ENCODE measurements at places on chromosomes 6 and 20. TPM values are rescaled to one million over a fixed set of nuclear protein-coding genes. Genes with fewer than 3 reads are reported as not detected.
A peak's percentile ranks its signal among the peaks of the same experiment; 100 is the strongest.

GRCh38 chr20:40443753-40444152 is 245.3 kb downstream of the MAFB start:
- DNase-seq = no peak

TSPO2 gene
- not detected for total RNA-seq

ZNF831 gene
- total RNA-seq = not detected

GRCh38 chr6:111122458-111123286 is 35.4 kb downstream of the SLC16A10 start:
- no peak for DNase-seq

- peak; percentile 12 for DNase-seq
These were observed 30.0 kb upstream of the FBXL4 start for GRCh38 chr6:98977671-98978292.

DNA sequence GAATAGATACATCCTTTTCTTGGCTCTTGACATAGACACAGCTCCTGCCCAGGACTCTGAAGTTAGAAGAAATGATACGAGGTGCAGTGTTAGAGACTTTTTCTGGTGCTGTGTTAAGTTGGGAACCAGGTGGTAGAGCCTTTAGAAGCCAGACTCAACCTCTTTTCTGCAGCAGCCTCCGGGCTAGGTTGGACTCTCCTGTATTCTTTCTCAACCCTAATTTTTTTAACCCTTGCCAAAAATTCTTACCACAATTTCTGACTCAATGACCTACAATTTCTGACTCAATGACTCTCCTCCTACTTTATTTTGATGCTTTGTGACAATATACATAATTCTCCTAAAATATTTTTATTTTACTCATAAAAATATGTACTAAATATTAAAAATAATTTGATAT is 127.4 kb upstream of the PRL start:
- DNase-seq = no peak

GRCh38 chr6:10587656-10588406 is 66.7 kb downstream of the GCNT2 start:
- DNase-seq = no peak

DNA sequence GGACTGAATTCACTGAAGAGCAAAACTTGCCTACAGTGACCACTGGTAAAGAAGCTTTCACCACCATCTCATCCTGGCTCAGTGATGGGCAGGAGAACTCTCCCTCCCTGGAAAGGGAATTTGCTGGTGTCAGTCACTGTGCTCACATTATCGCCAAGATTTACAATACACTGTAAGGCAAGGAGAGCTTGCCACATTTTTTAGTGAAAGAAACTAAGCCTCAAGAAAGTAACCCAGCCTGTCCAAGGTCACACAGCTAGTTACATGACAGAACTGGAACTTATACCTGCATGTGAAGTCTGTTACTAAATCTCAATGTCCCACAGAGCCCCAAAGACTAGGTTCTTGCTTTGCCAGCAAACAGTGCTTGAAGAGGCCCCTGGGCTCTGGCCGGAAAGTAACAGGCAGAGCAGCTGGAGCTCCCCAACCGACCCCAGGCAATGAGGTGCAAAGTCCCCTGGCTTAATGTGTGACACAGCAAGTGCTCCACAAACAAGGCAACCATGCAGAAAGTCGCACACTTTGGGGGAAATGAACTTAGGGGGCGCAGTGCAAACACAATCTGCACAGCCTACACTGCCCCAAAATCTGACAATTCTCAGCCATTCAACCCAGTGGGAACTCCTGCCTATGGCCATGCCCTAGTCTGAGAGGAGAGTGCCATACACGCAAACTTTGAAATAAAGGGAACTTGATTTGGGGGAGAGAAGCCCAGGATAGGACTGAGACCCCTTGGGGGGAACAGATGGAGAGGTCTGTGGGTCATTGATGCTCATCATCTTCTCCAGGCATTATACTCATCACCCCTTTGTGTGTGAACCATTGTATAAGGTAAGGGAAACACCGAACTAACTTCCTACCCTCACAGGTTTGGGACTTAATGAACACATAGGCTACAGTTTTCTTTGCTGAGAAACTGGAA is 1.9 kb downstream of the BCL2L1 start:
- peak; percentile 55 for DNase-seq

GRCh38 chr6:67141005-67141404 is 1434.0 kb upstream of the EYS start:
- DNase-seq = no peak

DNA sequence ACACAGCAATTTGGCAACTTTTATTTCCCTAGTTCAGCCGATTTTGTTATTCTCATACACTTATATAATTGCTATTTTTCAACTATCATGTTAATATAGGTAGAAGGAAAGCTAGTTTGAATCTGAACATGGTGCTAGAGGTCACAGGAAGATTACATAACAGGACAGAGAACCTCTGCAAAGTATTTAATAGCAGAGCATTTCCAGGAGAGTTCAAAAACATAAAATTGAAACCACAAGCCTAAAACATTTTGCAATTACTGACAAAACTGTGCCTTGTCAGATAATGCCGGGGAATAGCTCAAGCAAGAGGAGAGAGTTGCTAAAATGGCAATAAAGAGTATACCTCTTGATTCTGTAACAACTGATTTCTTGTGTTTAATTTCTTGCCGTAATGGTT is 70.8 kb downstream of the TFAP2B start:
- DNase-seq = no peak

- DNase-seq = no peak
These were observed 2.2 kb upstream of the STXBP5 start for GRCh38 chr6:147201885-147202515.

- no peak for DNase-seq
These were observed 46.3 kb downstream of the NINL start for GRCh38 chr20:25538838-25539665.

TP53TG5 gene
- total RNA-seq = 1.6 TPM

DNA sequence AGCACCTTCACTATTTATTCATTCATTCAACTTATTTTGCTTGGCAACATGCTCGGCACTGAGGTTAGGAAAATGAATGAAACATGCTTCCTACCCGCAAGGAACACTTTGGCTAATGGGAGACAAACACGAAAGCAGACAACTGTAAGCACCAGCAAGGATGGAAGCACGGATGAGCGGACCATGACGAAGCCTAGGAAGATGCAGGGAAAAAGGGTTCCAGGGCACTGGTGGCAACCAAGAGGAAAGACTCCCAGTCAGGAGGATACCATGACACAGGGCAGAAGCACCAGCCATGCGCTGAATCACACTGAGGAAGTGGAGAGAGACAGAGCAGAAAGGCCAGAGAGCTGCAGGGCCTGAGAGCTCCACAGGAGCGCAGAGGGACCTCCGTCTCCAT is 9.8 kb downstream of the PDE10A start:
- no peak for DNase-seq

BLCAP gene
- total RNA-seq = 108 TPM

- no peak for DNase-seq
These were observed 74.1 kb upstream of the SALL4 start for GRCh38 chr20:51876313-51876940.

GRCh38 chr20:39698752-39699151 is 736.6 kb downstream of the DHX35 start:
- no peak for DNase-seq

C6orf163 gene
- not detected for total RNA-seq

GPR63 gene
- total RNA-seq = not detected

- peak; percentile 59 for DNase-seq
These were observed 9.9 kb upstream of the RFPL4B start for GRCh38 chr6:112337209-112337638.

TAAR9 gene
- not detected for total RNA-seq

HTR1E gene
- total RNA-seq = not detected

GRCh38 chr6:141484711-141485110 is 648.0 kb upstream of the GJE1 start:
- no peak for DNase-seq

DNA sequence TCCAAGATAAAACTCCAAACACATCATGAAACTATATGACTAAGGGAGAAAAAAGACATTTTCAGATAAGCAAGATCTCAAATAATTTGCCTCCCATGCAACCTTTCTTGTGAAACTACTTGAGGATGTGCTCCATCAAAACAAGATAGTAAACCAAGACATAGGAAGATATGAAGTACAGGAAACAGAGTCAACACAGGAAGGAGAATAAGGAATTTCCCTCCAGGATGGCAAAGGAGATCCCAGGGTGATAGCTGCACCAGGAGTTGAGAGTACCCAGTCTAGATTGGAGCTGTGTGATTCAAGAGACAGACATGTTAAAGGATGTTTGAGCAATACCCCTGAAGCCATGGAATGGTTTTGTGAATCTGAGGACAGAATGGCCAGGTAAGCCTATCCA is 15.3 kb downstream of the IL17A start:
- no peak for DNase-seq

SLC22A7 gene
- total RNA-seq = not detected

DNA sequence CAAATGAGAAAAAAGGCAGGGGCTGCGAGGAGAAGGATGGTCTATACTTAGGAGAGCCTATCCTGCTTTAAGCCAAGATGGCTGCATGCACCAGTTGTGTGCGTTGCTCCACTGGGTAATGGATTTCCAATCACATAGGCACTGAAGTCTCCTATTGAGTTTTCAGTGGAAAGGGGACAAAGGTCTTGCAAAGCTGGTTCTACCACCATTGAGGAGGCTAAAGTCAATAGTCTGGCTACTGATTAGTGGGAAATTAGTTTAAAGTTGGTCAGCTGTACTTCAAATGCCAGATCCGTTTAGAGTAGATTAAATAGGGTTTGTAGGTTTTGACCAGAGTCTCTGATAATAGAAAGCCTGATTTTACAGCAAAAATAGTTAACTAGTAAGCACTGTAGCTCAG is 104.9 kb downstream of the SESN1 start:
- DNase-seq = peak; percentile 84

EBF4 gene
- total RNA-seq = 0.23 TPM

- DNase-seq = no peak
These were observed 4.0 kb downstream of the ID4 start for GRCh38 chr6:19841181-19841580.

MAP7 gene
- 44.6 TPM for total RNA-seq

GRCh38 chr6:34390531-34391472 is 1.7 kb downstream of the NUDT3 start:
- DNase-seq = peak; percentile 40

FNDC1 gene
- not detected for total RNA-seq

- no peak for DNase-seq
These were observed 120.4 kb upstream of the RIPOR2 start for GRCh38 chr6:25056130-25056529.

DNA sequence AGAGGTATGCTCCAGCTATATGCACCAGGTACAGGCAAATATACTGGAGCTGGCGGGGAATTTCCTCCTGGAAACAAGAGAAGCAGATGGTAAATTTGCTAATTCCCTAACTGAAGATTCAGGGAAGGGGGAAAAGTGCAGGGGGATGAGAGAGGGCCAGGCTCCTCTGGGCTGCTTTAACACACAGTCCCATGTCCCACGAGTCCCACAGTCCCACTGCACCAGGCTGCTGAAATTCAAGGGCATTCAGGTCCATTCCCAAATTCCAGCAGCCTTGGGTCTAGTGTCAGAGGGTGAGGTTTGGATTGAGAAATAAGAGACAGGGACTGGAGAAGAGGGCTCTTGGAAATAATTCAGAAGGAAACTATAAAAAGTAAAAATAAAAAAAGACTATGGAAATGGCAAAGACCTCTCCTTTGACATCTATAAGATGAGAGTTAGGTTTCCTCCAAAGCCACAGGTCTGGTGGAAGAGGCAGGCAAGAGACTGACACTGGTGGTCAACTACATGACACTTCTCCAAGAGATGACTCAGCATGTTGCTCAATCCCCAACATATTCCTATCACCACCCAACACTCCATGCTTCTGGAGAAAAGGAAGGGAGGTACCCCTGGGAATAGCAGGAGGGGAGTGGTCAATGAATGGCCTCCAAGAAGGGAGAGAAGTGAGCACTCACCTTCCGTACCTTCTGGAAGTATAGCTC is 69.2 kb downstream of the TRAM2 start:
- DNase-seq = no peak

DHX16 gene
- 43.2 TPM for total RNA-seq

GRCh38 chr20:44649126-44649525 is 2.4 kb downstream of the ADA start:
- no peak for DNase-seq

TRIM15 gene
- total RNA-seq = 13.3 TPM

DNA sequence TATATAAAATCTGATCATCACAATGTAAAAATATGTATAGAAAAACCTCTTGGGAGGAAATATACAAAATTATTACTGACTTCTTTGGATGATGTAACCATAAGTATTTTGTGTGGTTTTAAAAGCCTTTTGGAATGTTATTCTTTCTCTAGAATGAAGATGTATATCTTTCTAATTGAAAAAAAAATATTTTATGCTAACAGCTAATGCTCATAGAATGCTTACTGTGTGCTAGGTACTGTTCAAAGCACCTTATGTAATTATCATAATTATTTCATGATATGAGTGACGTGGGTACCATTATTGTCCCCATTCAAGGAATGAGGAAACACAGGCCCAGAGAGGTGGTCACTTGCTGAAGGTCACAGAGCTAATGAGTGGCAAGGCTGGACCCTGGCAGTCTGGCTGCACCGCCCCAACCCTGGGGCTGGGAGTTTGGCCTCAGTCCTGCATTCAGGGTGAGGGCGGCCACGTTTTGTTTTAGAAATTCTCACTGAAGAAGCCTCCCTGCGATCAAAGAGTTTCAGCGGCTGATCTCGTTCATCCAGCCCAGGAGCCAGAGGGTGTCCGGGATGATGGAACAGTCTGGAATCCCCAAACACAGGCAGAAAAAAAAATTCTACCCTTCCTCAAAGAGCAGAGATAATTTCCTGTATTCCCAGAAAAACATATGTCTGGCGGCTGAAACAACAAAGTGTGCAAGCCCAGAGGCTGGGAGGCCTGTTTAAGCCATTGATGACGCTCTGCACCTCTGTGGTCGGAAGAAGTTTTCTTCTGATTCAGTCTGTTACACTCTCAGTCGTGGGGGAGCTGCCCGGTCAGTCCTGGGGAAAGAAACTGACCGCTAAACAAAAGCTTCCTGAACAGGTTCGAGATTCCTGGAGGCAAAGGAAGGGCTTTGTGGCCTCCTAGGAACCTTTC is 37.3 kb downstream of the TFEB start:
- no peak for DNase-seq

DNA sequence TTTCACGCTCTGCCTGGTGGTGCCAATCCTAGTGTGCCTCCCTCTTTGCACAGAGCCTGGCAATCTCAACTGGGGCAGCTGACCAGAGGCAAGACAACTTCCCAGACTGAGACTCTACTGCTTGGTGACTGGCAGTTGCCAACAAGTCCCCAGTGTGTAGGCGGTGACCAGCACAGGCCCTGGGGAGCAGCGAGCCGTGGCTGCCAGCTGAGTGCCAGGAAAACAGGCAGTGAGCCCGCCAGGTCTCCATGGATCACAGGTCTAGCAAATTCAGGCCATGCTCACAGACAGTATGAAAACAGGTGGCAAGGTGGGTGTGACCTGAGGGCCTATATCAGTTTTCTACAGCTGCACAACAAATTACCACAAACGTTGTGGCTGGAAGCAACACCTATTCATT is 289.9 kb downstream of the KIF16B start:
- no peak for DNase-seq

LAMA4 gene
- not detected for total RNA-seq

SLC22A1 gene
- 0.56 TPM for total RNA-seq

DNA sequence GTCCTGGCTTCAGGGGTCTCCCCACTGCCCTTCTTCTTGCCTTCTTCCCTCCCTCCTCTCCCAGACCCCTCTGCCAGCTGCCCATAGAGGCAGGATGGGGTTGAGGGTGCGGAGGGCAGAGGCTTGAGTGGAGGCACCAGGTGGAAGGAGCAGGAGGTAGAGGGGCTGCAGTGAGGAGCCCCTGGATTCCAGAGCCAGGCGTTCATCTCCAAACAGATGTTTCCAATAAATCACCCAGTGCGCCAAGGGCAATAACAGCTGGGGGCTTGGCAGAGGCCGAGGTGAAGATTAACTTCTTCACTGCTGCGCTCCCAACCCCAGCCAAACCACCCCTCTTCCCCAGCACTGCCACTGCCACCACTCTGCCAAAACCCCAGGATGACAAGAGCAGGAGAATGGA is 10.7 kb downstream of the MDFI start:
- no peak for DNase-seq

ULBP2 gene
- total RNA-seq = 3.2 TPM
